ENCODE measurements at places on chromosomes 5 and 9.

DNA sequence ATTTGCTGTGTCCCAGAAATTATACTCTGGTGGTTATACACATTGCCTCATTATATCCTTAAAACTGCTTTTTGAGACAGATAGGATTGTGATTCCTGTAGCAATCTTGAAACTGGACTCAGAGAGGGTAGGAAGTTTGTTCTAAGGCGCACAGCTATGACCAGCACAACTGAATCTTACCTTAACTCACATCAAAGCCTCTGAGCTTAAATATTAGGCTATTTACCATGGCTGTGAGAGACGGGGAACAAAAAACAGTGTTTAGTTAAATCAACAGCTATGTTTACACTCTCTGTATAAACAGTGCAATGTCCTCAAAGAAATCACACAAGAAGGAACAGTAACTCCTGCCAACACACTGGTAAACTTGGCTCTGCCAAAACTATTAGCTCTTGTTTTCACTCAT, 50.9 kb upstream of the TUT7 start:
- no peak for DNase-seq

DNA sequence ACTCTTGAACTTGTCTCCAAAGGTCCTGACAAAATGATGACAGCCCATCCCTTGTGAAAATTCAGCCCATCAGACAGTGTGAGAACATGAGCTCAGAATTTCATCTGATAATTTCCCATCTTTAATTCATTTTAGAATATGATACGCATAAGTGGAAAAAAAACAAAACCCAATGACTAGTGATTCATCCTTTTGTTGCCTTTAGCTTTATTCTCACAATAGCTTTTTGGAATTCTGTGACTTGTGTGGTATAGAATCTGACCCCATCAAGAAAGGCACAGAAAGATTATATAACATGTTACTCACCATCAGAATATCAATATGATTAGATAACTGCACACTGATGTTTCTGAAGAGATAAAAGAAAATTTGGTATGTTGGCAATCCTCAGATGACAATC, 16.1 kb upstream of the TMED7 start:
- no peak for DNase-seq

DNA sequence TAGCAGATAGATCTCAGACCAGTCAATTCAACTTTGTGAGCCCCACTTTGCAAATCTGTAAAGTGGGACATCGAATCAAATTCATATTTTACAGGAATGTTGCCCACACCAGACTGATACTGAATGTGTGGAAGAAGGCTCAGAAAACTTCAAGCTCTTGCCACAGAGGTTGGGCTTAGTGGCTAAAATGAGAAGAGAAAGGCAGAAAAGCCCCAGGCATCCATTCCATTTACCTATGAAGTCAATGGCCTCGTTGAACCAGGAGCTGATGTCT, 1.7 kb downstream of the DUSP1 start:
- DNase-seq: no peak

DNA sequence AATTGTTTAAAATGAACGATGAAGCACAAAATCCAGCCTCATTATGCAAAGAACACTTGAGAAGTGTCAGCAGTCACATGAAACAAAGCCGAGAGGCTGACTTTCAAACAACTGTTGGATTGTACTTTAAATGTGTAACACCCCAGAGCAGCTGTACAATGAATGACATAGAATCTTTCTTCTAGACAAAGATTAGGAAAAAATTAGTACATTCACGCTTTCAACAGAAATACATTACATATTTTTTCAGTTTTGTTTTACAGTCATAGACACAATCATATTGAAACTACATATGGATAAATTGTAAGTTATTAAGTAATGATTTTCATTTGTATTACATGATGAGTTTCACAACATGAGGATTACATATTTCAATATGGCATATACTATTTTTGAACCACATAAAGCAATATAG, 10.6 kb upstream of the AGXT2 start:
- no peak for DNase-seq

DNA sequence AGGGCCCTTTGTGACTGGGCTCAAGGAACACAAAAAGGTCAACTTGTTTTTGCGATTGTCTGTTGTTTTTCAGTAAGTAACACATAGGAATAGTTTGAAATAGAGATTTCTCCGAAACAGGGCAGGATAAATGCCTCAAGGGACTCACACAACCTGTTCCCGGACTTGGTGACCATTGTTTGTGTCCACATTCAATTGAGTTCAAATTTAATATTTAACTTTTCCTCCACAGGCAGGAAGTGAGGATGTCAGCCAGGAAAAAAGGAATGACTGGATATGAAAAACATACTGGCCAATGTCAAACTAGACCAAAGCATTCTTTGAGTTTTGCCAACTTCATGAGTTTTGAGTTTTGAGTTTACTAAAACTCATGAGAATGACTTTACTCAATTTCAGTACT, 72.7 kb downstream of the SPATA31C2 start:
- no peak for DNase-seq

DNA sequence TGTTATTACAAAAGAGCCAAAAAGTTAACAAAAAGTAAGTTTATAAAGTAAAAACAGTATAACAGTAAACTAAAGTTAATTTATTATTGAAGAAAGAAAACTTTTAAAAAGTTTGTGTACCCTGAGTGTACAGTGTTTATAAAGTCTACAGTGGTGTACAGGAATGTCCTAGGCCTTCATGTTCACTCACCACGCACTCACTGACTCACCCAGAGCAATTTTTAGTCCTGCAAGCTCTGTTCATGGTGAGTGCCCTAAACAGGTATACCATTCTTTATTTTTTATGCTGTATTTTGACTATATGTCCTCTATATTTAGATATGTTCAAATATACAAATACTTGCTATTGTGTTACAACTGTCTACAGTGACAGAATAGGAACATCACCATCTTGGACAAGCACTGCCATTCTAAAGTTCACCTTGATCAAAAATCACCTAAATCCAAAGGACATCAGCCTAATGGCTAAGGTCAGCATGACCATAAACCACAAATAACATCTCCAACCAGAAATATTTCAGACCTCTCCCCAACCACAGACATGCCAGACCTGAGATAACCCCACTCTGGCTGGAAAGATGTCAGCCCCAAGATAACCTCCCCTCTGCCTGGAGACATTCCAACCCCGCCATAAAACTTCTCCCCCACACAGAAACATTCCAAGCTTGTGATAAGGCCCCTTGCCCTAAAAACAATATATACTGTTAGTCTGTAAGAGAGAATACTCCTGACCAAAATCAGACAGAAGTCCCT, 56.1 kb downstream of the AGXT2 start:
- DNase-seq: no peak

- no peak for DNase-seq
These were observed 739.4 kb downstream of the IRX1 start for GRCh38 chr5:4335078-4335477.

GRCh38 chr9:120935383-120935857, 8.8 kb upstream of the TRAF1 start:
- no peak for DNase-seq

- no peak for DNase-seq
These were observed at the start of gene SPINK6 for GRCh38 chr5:148202531-148203203. TSS of gene SPINK6 (plus strand) at chr5:148203042. CDS start at chr5:148203097, 55 bp downstream.

GRCh38 chr9:122036988-122037387, 56.1 kb downstream of the TTLL11 start:
- no peak for DNase-seq

- DNase-seq: no peak
These were observed 96.3 kb downstream of the TTLL11 start for GRCh38 chr9:121996783-121997182.

- peak; percentile 52 for DNase-seq
These were observed 127.4 kb downstream of the BARX1 start for GRCh38 chr9:93827545-93828330.

- no peak for DNase-seq
These were observed 198.5 kb downstream of the FBN2 start for GRCh38 chr5:128339585-128339984.

DNA sequence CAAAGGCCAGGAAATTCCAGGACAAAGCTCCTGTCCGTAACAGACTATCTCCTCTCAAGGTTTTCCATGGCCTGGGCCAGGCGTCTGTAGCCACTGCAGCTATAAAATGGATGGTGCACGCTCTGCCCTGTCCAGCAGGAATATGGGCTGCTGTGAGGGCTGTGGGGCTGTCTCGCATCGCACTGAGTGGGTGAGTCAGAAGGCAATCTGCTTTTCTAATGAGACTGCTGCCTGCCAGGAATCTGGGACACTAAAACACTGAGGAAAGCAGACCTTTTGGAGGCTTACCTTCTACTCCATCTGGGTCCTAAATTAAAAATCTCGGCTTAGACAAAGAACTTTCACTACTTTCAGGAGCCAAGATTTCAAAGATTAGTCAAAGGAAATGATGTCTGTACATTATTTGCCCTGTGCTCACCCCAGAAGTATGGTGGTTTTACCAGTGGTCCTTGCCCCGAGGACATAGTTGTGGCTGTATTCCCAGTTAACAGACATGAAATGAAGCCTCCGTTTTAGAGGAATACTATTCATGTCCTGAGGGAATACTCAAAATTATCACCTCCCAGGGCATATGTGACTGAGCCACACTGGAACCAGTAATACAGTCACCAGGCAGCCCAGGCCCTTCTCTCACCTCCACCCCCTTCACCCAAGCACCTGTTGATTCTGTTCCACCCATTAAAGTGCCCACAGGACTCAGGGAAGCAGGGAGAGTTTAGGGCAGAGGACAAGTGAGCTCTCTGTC, 56.4 kb downstream of the PFDN1 start:
- no peak for DNase-seq

DNA sequence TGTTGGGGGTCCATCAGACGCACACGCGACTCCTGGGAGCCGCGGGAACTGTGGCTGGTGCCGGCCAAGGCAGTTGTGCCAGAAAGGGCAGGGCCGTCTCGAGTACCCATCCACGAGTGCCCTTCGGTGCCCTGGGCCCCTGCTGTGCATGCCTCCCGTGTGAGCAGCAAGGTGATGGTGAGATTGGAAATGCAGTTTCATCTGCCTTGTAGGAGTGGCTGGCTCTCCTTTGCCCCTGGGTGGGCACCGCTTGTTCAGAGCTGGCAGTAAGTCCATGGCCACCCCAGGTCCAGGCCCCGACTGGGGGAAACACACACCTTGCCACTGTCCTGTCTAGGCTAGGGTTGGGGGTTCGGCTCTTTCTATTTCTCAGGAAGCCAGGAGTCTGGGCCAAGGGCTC, 5.7 kb downstream of the NKD2 start:
- DNase-seq: no peak

- no peak for DNase-seq
These were observed 837.1 kb upstream of the C9orf72 start for GRCh38 chr9:28410411-28410810.

DNA sequence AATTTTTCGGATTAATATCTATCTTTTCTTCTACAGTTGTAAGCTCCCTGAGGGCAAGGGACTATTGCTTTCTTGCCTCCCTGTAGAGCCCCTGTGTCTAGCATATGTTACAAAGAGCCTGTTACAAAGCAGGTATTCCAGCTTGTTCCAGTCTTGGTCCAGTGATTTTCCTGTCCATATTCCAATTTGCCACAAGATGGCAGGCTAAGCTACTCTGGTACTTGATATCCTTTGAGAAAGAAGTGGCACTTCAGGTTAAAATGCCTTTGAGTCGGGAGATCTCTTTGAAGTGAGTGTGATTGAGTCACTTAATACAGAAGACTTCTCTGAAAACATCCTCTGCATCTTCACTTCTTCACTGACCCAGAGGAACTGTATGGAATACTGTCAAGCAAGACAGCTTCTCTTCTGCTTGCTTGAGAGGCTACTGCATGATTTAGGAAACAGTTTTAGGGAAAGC, 24.5 kb downstream of the CAVIN4 start:
- DNase-seq: no peak

DNA sequence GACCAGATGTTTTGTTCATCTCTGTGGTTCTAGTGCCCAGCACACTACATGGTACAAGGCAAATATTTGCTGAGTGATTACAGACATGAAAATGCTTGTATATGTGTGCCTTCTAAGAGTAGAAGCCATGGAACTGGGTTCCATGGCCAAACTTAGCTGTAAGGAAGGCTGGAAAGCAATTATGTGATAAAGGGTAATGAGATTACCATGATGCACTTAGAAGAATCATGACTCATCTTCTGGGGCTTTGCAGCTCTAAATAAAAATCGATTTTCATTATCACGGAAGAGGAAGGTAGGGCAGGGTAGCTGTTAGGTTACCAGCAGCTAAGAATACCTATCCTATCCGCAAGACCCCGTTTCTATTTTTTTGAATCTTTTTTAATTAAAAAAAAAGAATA, 28.0 kb downstream of the RFK start:
- no peak for DNase-seq

GRCh38 chr5:96528826-96529474, 95.9 kb upstream of the PCSK1 start:
- no peak for DNase-seq

DNA sequence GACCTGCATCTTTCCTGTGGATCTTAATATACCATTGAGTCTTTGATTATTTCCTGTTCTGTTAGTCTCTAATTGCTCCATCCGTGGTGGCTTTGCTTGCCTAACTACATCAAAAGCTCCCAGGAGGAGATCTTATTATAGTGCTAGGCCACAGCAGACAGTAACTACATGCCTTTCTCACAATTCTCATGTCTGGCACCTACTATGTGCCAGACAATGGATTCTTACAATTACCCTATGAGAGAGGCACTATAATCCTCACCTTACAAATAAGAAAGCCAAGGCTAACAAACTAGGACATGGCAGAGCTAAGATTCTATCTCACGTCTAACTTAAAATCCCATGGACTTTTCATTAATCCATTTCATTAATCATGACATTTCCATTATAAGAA, 70.3 kb upstream of the TARS1 start:
- no peak for DNase-seq

GRCh38 chr5:128539038-128539429, 989 bp upstream of the FBN2 start:
- DNase-seq: no peak

- DNase-seq: no peak
These were observed 5.5 kb upstream of the SET start for GRCh38 chr9:128683340-128684064.

GRCh38 chr9:105296877-105297287, 52.4 kb downstream of the SLC44A1 start:
- no peak for DNase-seq

GRCh38 chr5:73967347-73967746, 341.4 kb downstream of the ARHGEF28 start:
- no peak for DNase-seq

- peak; percentile 0 for DNase-seq
These were observed 207.3 kb downstream of the SAXO1 start for GRCh38 chr9:18825656-18826170.
